AG09309 (cell line): ENCODE measurements at places on chromosomes 5 and 9.
A peak's percentile ranks its signal among the peaks of the same experiment; 100 is the strongest.

- no peak for DNase-seq
Measured at GRCh38 chr9:95103281-95103771, 214.2 kb downstream of the FANCC start.

- no peak for DNase-seq
Measured at GRCh38 chr9:136156209-136157120, 37.8 kb upstream of the TMEM250 start.

GRCh38 chr5:113478691-113479090, 9.6 kb downstream of the MCC start:
- no peak for DNase-seq

GRCh38 chr5:172082180-172082579, 75.7 kb upstream of the FBXW11 start:
- DNase-seq: no peak

- no peak for DNase-seq
Measured at GRCh38 chr9:108772301-108772894, 83.4 kb downstream of the ACTL7B start.

DNA sequence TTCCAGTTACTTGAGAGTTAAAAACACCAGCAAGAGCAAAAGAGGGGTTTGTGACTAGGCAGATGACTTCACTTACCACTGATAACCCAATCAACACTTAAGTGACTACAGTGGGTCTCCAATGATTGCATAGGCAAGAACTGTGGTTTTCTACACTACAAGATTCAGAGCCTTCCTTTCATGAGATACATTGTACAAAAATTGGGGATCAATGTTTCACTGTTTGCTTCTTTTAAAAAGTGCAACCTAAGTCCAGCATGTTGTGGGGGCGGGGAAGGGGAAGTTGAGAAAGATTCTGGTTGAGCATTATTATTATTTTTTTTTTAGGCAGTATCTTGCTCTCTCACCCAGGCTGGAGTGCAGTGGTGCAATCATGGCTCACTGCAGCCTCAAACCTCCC, 3.6 kb downstream of the IQGAP2 start:
- DNase-seq: no peak

DNA sequence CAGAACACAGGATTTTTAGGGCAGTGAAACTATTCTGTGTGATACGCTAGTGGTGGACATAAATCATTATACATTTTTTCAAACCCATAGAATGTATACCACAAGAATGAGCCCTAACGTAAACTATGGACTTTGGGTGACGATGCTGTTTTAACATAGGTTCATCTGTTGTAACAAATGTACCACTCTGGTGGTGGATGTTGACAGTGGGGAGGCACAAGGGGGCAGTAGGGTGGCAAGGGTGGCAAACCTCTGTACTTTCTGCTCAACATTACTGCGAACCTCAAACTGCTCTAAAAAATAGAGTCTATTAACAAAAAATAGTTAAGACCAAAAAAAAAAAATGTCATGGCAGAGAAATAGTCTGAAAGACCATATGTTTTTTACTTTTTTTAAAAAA, 9.1 kb upstream of the MVB12B start:
- DNase-seq: no peak

GRCh38 chr9:127580879-127581475, 31.1 kb upstream of the STXBP1 start:
- DNase-seq: no peak

DNA sequence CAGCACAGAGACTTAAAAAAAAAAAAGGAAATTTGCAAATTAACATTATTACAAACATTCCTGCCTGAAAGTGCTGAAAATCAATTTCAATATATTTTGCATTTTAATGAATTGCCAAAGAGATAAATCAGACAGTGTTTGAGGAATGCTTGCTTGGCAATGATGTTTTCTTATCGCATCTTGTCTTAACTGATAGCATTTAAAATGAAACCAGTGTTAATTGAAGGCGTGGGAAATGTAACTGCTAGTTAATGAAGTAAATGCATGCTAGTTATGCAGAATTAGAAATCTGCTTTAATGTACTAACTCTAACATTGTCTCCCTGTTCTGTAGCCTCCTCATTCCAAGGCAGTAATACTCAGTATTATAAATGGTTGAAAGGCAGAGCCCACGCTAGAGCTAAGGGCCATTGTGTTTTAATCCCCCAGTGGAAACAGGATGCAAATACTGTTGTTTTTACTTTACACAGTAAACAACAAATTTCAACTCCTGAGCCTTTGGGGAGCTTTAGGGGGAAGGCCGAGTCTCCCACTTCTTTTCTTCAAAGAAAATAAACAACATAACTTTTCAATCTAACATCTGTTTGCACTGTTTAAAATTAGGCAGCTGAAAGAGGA, 586.9 kb downstream of the TLE4 start:
- DNase-seq: no peak

DNA sequence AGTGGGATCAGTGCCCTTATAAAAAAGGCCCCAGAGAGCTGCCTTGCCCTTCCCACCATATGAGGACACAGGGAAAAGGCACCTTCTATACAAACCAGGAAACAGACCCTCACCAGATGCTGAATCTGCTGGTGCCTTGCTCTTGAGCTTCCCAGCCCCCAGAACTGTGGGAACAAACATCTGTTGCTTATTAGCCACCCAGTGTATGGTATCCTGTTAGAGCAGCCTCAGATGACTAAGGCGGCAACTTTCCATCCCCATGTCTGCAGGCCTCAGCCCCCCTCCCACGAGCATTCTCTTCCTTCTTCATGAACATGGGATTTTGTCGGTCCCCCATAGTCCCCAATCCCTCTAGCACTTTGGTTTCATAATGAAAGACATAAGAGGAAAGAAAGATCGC, 202.5 kb upstream of the GAS1 start:
- DNase-seq: peak; percentile 39

GRCh38 chr9:108599571-108599970, 256.2 kb downstream of the ACTL7B start:
- no peak for DNase-seq

DNA sequence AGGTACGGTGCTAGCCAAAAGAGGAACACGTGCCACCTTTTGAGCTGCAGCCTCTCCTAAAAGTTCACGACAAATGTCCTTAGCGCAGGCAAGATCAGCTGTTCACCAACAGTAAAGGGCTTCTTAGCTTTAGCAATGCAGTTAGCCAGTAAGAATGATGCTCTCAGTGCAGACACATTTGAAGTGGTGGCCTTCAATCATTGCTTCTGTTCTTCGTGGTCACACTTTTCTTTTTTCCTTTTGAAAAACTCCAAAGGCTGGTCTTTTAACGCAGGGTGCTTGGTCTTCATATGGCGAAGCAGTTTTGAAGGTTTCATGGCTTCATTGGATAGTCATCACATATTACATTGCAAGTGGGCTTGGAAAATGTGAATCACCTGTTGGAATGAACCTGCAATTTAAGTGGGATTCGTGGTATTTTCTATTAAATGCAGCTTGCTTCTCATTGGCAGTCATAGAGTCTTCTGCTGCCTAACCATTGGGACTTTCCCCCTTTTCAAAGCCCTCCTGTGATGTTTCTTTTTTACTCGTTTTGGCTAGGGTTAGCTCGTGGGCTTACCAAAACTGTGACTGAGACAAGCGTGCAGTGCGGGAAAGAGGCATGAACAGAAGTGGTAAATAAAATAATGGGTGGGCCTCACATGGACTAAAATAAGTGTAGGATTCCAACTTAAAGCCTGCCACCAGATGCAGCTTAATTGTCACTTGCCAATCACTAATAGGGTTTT, 100.9 kb downstream of the MRPL36 start:
- DNase-seq: no peak

- no peak for DNase-seq
Measured at GRCh38 chr9:89400403-89401116, 82.3 kb downstream of the SECISBP2 start.
